ENCODE measurements at places on chromosomes 1 and 21.

GRCh38 chr1:8003438-8004112 lies 22.5 kb downstream of the ERRFI1 start:
- DNase-seq = no peak

DNA sequence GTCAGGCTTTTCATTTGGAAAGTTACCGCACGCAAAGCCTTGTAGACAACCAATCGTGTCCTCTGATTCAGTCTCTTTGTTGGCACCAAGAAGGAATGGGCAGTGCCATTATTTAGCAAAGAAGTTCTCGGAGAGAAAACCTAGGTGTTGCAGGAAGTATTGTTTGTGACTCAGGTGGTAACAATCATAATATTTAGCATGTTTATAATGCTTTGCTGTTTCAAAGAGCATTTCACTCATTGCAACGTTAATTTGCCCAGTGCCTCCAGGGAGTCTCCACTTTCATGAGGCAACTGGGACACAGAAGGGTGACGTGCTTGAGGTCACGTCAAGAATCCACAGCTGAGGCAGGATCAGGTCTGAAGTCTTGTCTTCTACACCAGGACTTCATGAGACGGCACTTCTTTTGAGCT lies 31.4 kb downstream of the STPG1 start:
- no peak for DNase-seq

GRCh38 chr21:36589352-36589971 lies 109.5 kb upstream of the SIM2 start:
- DNase-seq = no peak

GRCh38 chr21:41832596-41833496 lies 46.3 kb downstream of the PRDM15 start:
- DNase-seq = no peak
